ENCODE measurements at places on chromosomes 7 and 10.
A peak's percentile ranks its signal among the peaks of the same experiment; 100 is the strongest.

DNA sequence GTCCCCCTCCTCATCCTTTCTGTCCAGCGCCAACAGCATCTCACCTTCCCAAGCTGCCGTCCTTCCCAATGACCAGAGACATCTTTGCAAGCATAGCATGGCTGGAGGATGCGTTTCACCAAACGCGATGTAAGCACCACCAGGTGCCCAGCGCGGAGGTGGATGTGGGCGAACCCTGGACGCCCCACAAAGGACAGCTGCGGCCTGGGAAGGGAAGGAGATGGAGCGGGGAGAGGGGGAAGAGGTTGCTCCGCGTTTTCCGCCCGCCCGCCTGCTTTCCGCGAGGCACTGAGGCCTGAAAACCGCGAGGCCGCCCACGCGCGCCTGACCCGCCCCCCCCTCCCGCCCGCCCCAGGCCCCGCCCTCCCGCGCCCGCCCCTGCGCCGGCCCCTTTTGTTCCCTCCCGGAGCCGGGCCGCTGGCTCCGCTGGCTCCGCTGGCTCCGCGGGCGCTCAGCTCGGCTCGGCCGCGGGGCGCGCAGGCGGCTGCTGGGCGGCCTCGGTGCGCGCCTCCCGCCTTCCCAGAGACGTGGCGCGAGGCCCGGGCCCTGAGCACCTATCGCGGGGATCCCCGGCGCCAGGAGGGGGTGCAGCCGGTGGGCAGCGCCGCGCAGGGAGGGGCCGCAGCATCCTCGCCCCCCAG is at the start of gene CLIP2:
Gene CLIP2 (plus strand): TSS at position 390 of the 641 bp plus-strand sequence. CDS start 28,140 bp downstream, outside the sequence.
- peak; percentile 73 for DNase-seq

DNA sequence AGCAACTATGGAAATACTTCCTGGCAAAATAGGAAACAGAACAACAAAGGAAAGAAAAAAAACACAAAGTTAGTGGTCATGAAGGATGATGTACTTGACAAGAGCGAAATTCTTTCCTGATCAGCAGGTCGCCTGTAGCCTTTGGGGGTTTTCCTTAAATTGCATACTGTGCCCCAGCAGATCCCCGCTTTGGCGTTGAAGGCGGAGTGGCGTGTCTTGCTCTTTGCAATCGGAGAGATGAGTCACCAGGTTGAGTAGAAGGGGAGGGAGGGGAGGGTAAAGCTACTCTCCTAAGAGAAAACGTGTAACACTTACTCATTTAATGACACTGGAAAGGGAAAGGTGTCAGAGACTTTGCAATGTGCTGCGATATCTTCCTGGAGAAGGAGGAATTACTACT is 587.2 kb downstream of the SORCS1 start:
- DNase-seq, result no peak

DNA sequence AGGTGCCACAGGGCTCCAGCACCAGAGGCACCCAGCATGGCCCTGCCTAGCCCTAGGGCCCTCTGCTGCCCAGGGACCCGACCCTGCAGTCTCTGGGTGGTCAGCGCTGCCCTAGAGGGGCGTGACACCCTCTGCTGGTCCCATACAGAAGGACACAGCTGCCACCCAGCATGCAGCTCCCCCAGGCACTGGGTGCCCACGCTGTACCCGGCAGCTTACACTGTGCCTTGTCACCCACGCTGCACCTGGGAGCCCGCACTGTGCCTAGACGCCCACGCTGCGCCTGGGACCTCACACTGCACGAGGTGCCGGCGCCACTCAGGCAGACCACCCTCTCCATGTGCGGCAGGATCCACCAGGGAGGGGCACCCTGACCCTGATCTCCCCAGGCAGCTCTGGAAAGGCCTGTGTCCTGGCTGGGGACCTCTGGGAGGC is 55.2 kb downstream of the PWWP2B start:
- no peak for DNase-seq

DNA sequence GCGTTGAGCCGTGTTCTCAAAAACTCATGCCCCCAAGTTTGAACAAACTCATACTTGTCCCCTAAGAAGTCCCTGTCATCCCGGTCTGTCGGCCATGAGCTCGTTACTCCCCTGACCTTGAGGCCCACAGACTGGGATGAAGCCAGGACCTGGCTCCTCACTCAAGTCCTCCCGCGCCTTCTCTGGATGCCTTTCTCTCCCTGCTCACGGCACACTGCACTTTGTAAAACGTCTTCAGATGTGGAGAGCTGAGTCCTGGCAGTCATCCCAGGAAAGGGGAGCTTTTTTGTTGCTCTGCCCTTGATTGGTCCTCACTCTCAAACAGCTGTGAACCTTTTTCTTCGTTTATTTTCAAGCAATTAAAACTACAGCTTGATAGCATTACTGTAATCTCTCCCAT is 110.8 kb downstream of the JAZF1 start:
- no peak for DNase-seq

GRCh38 chr7:119175911-119176627 is 951.6 kb downstream of the ANKRD7 start:
- no peak for DNase-seq

- DNase-seq, result no peak
These were observed 132.6 kb downstream of the NRBF2 start for GRCh38 chr10:63265683-63266235.

DNA sequence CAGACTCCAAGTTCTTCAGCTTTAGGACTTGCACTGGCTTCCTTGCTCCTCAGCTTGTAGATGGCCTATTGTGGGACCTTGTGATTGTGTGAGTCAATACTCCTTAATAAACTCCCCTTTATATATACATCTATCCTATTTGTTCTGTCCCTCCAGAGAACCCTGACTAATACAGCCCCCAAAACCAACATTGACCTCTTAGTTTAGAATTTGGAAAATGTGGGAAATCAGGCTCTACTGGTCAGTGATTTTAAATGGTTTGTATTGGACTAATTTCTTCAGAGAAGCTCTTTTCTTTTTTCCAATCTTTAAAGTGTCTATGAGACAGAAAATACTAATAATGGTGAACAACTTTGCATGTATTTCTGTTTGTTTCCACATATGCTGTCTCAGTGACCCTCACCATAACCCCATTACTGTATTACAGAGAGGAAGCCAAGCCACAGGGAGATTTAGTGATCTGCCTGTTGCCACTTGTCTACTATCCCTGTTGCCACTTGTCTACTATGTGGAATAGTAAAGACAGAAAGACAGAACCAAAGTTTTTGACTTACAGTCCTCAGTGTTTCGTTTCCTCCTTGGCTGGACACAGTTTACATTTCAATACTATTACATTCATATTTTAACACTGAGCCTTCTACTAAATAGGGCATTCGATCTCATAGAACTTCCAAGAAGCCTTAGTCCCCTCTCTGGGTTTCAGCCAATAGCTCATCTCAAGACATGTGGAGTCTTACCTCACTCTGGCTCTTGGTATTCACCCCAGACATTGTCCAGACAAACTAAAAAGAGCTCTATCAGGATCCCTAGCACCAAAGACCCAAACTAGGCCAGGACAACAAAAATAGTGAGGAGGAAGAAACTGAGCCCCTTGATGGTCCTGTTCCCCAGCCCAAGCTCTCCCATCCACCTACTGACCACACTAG is 121.0 kb downstream of the AKR1D1 start:
- DNase-seq, result no peak

- DNase-seq, result no peak
These were observed 49.6 kb downstream of the BPGM start for GRCh38 chr7:134696261-134696660.

GRCh38 chr7:22911889-22912288 is 89.2 kb upstream of the TOMM7 start:
- no peak for DNase-seq

Data from stimulated activated CD4-positive, alpha-beta T cell treated with anti-CD3 and anti-CD28 coated beads, TNF-alpha, amount 100 ng/mL, for 1 hour (primary cell).